ENCODE measurements at places on chromosomes 11 and 22.

- DNase-seq: peak; percentile 33
Measured at GRCh38 chr11:75815345-75816168, 547 bp downstream of the UVRAG start.

- no peak for DNase-seq
Measured at GRCh38 chr11:6395470-6396060, 5.3 kb downstream of the SMPD1 start.

- DNase-seq: no peak
Measured at GRCh38 chr22:28430466-28431025, 249.1 kb downstream of the TTC28 start.

DNA sequence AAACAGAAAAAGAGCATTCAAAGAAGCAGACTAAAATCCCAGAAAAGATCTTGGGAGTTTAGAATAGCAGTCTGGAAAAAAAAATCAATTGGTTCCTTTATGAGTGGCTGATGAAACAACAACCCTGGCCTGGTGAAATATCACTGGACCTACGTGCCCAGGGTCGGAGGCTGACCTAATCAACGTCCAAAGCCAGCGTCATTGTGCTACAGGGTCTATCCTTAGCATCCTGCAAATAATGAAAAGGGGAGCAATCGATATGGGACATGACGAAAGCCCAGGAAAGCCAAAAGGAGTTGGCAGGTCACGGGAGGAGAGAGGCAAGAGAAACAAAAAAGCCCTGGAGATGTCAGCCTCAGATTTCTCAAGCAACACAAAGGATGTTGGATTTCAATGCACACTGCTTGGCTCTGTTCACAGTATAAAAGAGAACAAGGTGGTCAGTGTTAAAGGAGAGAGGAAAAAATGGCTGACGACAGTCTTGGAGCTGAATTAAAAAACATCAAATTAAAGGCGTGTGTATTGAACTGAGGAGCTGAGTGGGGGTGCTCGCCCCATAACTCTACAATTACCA, 148.8 kb downstream of the BLID start:
- DNase-seq: no peak

Data from activated naive CD4-positive, alpha-beta T cell treated with anti-CD3 and anti-CD28 coated beads, Interleukin-2, amount 50 U/mL, for 16 hours (primary cell).